ENCODE measurements at places on chromosomes 6 and 20.

DNA sequence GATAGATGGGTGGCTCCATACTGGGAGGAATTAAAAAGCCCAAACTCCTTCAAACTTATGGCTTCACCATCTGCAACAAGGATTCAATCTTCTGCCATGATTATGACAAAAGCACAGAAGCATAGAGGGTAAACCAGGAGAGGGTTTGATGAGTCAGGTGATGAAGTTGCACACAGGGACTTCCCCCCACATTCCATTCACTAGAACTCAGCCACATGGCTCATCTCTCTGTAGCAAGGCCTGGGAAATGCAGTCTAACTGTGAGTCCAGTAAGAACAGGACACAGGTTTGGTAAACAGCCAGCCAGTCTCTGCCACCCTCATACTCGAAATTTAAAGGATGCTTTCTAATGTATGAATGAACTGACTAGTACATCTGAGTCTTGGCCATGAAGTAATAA lies 142.9 kb downstream of the HIVEP2 start:
- peak overlapping the region; percentile 82 for H3K27ac ChIP-seq
- H3K4me3 ChIP-seq = no peak overlapping the region
- peaks cover 24% of the 10 kb centered on the region for H3K36me3 ChIP-seq
- no peaks in the 10 kb centered on the region for H3K27me3 ChIP-seq
- ATAC-seq = peak; percentile 65

DNA sequence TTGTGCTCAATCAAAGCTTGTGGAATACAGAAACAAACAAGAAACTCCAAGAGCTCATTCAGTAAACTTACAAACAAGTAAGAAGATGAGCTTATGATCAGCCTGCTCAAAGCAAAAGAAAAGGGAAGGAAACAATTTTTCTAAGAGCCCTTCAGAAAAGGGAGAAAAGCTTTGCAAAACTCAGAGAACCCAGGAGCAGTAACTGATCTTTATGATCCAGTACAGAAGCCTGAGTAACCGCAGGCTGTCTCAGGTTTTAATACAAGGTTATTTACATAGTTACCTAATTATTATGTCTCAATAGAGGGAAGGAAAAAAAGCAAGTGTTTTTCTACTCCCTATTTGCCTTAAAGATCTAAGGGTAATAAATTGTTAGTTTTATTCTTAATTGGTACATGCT lies 226.5 kb downstream of the MAFB start:
- peaks cover 12% of the 10 kb centered on the region for H3K4me1 ChIP-seq
- H3K27ac ChIP-seq = no peak overlapping the region
- H3K27me3 ChIP-seq = no peaks in the 10 kb centered on the region

DNA sequence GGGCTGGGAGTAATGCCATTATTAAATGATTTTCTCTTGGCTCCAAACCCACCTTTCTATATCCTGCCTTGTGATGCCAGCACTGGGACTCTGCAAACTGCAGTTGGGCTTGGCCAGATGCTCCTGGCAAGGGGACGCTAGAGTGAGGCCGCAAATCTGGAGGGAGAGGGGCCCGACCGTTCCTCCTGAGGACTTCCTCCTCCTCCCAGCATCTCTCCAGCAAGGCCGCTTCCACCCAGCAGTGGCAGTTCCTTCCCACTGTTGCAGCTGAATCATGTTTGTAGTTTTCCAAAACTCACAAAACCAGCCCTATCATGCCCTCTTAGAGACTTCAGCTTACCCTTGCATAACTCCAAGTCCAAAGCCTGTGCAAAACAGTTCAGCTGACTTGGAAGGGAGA lies 244.4 kb downstream of the FOXA2 start:
- no peak overlapping the region for H3K4me3 ChIP-seq
- peaks cover 8% of the 10 kb centered on the region for H3K27me3 ChIP-seq
- H3K36me3 ChIP-seq = no peaks in the 10 kb centered on the region
- no peak overlapping the region for H3K27ac ChIP-seq
- no peaks in the 10 kb centered on the region for H3K4me1 ChIP-seq
- ATAC-seq = no peak

GRCh38 chr6:139644821-139645220 lies 270.4 kb upstream of the CITED2 start:
- peaks cover 16% of the 10 kb centered on the region for H3K4me1 ChIP-seq
- no peaks in the 10 kb centered on the region for H3K27me3 ChIP-seq
- no peak overlapping the region for H3K27ac ChIP-seq
- peaks cover 6% of the 10 kb centered on the region for H3K36me3 ChIP-seq
- no peak for ATAC-seq

DNA sequence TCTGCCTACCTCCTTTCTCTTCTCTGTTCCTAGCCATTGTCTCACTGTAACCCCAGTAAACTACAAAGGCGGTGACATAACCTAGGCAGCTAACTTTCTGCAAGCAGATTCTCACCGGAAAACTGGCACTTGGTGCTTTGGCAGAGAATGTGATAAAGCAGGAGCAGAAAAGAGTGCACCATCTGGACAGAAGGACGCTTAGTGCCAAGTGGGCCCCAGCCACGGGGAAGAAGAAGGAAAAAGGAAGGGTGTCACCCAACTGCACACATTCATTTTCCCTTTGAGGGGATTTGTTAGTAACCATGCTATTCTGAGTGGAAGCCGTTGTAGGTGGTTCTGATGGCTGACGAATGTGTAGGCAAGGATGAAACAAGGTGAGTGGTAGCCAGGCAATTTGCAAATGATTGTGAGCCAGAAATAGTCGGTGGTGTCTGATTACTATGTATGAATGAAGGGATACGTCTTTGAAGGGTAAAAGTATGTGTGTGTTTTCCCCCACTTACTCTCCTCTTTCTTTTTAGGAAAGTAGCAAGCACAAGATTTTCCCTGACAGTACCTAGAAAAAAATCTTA lies 148.3 kb upstream of the STXBP5 start:
- ATAC-seq = no peak
- H3K4me3 ChIP-seq = no peak overlapping the region
- no peaks in the 10 kb centered on the region for H3K4me1 ChIP-seq
- no peaks in the 10 kb centered on the region for H3K36me3 ChIP-seq
- no peak overlapping the region for H3K27ac ChIP-seq

DNA sequence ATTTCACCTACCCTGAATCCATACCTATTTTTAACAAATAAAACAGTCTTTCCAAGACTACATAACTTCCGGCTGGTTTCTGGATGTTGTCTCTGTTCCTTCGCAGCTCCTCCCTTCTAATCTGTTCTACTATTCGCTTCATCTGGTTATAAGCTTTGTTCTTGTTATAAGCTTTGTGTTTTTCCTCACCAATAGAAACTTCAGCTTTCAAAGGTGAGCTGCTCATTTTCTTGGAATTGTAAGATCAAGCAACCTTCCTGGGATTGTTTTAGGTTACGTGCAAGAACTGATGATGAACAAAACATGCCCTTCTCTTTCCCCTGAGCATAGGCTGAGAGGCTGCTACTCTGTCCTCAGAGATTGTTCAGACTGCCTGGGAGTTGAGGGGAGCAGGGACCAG lies 2.1 kb downstream of the GFOD1 start:
- peak overlapping the region; percentile 76 for H3K27ac ChIP-seq
- H3K27me3 ChIP-seq = no peaks in the 10 kb centered on the region
- ATAC-seq = no peak

DNA sequence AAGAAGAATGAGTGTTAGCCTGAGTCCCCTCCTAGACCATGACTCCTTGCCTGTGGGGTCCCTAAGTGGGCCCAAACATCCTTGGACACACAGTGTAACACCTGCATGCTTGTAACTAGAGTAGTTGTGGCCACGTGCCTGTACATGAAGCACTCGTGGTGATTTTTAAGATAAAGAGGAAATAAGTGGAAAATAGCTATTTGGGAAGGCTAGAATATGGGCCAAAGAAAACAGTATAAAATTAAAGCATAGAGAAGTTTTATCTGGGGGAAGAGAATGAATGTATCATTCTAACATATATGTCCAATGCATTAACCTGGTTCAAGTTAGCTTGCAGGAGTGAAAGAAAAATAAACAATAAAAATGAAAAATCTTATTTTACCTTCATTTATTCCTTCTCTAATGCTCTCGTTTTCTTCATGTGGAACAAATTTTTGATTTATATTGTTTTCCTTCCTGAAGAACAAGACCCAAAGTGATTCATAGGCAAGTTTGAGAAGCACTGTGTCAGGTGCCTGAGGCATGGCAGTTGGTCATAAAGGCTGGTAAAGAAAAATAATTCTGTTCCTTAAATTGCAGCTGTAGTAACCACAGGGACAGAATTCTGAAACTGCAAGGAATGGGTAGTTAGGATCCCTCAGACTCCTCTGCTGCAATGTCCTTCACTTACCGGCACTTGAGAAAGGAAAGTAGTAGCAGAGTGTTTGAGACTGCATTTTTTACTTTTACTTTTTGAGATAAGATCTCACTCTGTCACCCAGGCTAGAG lies 8.5 kb upstream of the CST3 start:
- H3K4me1 ChIP-seq = peaks cover 6% of the 10 kb centered on the region
- no peak overlapping the region for H3K27ac ChIP-seq
- no peaks in the 10 kb centered on the region for H3K36me3 ChIP-seq
- H3K4me3 ChIP-seq = no peak overlapping the region
- H3K27me3 ChIP-seq = peaks cover 12% of the 10 kb centered on the region

DNA sequence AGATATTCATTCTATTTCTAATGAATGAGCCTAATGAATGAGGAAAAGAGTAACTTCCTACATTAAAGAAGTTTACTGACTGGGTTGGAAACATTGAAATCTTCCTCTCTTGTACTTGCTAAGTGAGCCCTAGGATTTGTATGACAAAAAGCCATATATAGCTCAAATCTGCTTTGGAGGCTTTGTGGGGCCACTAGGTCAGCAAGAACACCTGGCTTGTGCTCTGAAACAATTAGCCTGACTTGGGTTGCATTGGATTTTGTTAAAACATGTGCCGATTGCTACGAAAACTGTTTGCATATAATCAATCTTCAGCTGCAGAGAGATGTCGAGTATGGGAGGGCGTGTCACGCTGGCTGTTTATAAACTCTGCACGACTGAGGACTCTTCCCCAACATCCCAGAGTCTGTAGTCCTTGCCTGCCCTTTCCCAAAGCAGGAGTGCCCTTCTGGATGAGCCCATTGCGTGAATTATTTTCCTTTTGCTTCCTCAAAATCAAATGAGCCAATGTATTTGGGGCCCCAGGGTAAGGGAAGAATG lies 684.8 kb downstream of the DHX35 start:
- H3K27me3 ChIP-seq = peaks cover 16% of the 10 kb centered on the region
- H3K4me3 ChIP-seq = no peak overlapping the region
- H3K4me1 ChIP-seq = no peaks in the 10 kb centered on the region
- ATAC-seq = no peak
- no peaks in the 10 kb centered on the region for H3K36me3 ChIP-seq
- no peak overlapping the region for H3K27ac ChIP-seq

DNA sequence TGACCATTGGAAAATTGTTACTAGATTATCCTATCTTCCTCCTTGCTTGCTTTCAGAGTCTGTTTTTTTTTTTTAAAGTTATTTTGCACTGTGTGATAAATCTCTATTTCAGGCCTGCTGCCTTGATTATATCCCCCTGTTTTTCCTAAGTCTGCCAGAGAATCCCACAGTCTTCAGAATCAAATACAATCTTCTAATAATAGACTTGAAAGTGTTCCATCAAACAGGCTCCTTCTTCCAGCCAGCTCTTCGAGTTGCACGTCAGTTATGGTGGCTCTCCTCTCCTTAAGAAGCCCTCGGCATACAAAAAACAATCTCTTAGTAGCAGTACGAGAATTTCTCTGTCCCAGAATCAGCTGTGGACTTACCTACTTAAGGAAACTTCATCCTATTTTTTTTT lies 92.9 kb upstream of the NOX3 start:
- H3K36me3 ChIP-seq = no peaks in the 10 kb centered on the region
- no peak for ATAC-seq
- no peaks in the 10 kb centered on the region for H3K27me3 ChIP-seq
- H3K4me3 ChIP-seq = no peak overlapping the region
- H3K4me1 ChIP-seq = no peaks in the 10 kb centered on the region

DNA sequence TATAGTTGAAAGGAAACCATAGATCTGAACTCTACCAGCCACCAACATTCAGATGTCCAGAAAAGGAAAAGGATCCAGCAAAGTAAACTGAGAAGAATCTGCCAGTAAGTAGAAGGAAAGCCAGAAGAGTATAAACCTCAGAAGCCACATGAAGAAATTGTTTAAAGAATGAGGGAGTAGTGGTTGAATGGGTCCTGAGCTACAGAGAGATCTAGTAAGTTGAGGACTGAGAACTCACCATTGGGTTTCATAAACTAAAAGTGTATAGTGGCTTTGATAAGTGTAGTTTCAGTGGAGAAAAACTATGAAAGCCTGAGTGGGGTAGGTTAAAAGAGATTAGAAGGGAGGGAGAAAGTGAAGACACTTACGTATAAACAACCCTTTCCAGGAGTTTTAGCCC lies 32.0 kb upstream of the SUMO4 start:
- H3K4me1 ChIP-seq = peaks cover 28% of the 10 kb centered on the region
- H3K4me3 ChIP-seq = no peak overlapping the region
- H3K27me3 ChIP-seq = no peaks in the 10 kb centered on the region
- H3K27ac ChIP-seq = no peak overlapping the region
- no peak for ATAC-seq
- peaks cover 29% of the 10 kb centered on the region for H3K36me3 ChIP-seq

GRCh38 chr20:38050686-38051085 lies 17.1 kb downstream of the RPRD1B start:
- H3K27me3 ChIP-seq = no peaks in the 10 kb centered on the region
- peaks cover 31% of the 10 kb centered on the region for H3K4me1 ChIP-seq
- ATAC-seq = no peak
- H3K36me3 ChIP-seq = peaks cover 29% of the 10 kb centered on the region
- H3K4me3 ChIP-seq = no peak overlapping the region
- H3K27ac ChIP-seq = no peak overlapping the region

GRCh38 chr6:67896476-67896875 lies 738.6 kb upstream of the ADGRB3 start:
- H3K4me3 ChIP-seq = no peak overlapping the region
- no peaks in the 10 kb centered on the region for H3K4me1 ChIP-seq
- H3K27me3 ChIP-seq = no peaks in the 10 kb centered on the region
- no peak overlapping the region for H3K27ac ChIP-seq
- no peak for ATAC-seq
- H3K36me3 ChIP-seq = no peaks in the 10 kb centered on the region

DNA sequence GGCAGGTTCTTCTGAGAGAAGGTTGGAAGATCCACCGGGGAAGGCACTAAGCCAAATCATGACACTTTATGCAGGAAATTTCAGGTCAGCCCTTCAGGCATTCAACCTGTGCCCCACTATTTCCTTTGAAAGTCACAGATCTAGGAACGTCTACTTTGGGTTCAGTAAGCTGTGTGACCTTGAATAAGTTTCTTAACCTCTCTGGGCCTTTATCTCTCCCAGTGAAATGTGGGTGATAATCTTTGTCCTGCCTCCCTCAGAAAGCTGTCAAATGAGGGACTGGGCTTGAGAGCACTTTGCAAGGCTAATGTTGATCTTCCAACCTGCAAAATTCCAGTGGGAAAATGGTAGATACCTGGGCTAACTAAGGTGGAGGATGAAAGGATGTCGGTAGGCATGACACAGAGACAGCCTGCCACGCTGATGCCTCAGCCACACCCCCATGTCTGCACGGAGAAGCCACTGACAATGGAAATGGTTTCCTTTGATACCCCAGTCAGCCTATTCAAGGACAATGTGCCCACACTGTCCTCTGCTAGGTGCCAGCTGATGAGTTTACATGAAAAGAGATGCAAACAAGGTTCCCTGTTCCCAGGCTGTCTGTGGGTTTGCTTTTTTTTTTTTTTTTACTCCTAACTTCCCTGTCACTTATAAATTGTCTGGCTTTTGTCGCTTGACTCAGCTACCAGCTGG lies 9.3 kb downstream of the BNIP5 start:
- no peak for ATAC-seq
- H3K4me3 ChIP-seq = no peak overlapping the region
- no peaks in the 10 kb centered on the region for H3K36me3 ChIP-seq
- H3K27ac ChIP-seq = no peak overlapping the region
- H3K27me3 ChIP-seq = peaks cover 11% of the 10 kb centered on the region

- no peak overlapping the region for H3K4me3 ChIP-seq
- H3K27me3 ChIP-seq = no peaks in the 10 kb centered on the region
- no peak overlapping the region for H3K27ac ChIP-seq
Measured at GRCh38 chr6:158262755-158263154, 49.5 kb upstream of the TULP4 start.
